ENCODE measurements at places on chromosomes 7 and 10.

- DNase-seq: peak; percentile 60
Observed at GRCh38 chr10:73625004-73625883, 16.0 kb downstream of the MYOZ1 start.

- DNase-seq: no peak
Observed at GRCh38 chr10:14262836-14263425, 67.8 kb downstream of the FRMD4A start.

- DNase-seq: no peak
Observed at GRCh38 chr7:54955296-54955695, 63.5 kb upstream of the EGFR start.

DNA sequence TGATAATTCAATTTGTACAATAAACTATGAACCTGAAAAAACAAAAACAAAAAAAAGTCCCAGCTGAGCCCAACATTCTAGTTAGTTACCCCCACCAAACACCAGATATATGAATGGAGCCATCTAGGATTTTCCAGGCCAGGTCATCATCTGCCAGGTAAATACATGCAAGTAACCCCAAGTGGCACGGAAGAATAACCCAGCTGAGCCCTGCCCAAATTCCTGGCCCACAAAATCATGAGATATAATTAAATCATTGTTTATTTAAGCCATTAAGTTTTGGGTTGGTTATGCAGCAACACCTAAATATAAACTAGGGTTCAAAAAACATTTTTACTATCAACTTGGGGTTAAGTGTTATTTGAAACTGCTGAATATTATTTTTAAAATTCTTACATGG lies 19.0 kb downstream of the PARD3 start:
- no peak for DNase-seq

DNA sequence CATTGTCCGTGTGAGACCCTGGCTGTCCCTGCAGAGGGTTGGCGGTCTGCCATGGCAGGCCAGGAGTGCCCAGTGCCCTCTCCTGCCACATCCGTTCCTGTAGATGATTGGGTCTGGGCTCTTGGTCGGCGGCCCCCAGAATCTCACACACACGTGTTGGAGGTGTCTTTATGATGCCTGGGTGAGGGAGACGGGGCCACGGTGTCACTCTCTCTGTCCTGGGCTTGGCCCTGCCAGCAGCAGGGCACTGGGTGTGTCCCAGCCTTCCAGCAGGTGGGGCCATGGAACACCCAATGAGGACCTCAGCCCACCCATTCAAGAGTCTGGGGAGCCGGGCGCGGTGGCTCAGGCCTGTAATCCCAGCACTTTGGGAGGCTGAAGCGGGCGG lies 30.2 kb downstream of the UNC5B start:
- DNase-seq: no peak

DNA sequence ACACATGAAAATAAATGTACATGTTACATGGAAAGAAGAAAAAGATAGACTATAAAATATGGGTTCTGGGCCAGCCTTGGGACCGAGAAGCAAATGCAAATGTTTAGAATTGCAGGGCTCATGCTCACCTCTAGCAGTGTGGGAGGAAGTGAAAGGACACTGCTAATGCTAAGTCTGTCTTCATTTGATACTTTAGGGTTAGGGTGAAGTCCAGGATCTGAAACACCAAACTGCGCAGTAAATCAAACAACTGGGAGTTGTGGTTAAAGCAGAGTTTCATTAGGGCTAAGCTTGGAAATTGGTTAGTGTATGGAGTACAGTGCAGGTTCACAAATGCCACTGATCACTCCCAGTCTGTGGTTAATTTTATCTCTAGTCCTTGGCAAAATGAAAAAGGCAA lies 73.2 kb upstream of the PDK4 start:
- no peak for DNase-seq

DNA sequence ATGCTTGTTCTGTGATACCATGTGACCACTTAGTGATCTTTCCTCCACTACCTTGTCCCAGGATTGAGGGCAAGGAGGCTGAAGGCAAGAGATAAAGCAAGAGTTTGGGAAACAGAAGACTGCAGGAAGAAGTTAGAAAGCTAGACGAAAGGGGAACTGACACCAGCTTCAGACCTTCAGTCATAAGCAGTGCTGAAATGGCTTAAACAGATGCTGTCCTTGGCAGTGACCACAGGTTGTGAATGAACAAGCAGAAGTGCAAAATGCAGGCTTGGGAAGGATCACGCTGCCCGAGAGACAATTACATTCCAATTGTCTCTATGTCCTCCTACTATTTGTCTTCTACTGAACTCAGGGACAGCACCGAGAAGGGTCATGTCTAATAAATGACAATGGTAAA lies 704.9 kb upstream of the AUTS2 start:
- no peak for DNase-seq

DNA sequence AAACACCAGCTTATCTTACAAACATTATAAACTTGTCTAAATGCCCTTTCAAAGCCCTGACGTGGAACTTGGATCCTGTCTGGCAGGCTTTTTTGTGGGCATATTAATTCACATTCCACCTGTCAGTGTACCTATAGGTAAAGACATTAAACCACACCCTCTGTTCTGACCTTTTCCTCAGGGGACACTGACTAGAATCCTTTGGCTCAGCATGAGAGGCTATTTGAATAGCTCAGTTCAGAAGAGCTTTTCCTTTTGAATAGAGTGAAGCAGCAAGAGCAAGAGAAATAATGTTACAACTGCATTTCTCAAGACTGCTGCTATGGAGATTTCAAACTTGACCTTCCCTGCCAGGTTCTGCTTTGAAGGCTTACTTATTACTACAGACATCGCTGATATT lies 76.9 kb downstream of the CYP51A1 start:
- DNase-seq: no peak

GRCh38 chr10:48910548-48910947 lies 29.1 kb downstream of the LRRC18 start:
- DNase-seq: no peak

DNA sequence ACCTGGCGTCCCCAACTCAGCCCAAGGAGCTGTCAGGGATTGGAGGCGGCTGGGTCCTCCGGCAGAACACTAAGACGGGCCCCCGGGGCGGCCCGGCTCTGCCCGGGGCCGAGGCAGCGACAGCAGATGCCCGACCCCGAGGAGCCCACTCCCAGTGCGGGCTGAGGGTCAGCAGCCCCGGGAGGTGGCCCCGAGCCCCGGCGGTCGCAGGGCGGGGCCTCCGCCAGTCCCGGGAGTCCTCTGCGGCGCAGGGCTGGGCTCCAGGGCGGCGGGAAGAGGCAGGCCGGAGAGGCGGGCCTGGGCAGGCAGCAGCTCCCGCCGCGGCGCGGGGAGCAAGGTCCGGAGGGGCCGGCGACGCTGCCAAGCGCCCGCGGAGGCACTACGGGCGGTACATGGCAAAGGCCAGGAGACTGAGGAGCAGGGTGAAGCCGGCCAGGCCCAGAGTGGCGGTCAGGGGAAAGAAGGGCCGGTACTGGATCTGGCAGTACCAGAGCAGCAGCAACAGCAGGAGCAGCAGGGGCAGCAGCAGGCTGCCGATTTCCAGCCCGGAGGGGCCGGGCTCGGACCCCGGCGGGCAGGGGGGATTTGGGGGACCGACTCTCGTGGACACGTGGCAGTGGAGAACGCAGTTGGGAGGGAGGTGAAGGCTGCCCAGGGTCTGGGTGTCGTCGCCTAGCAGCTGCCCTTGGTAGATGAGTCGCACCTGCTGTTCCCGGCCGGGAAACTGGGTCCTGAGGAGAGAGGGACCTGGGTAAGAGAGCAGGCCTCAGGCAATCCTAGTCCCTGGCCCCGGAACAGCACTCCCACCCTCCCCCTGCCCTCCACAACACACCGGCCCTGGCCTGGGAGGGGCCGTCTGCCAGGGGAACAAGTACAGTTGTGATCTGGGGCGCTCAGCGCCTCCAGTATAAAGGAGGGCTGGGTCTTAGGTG lies 827 bp upstream of the FASTK start:
- DNase-seq: peak; percentile 53

GRCh38 chr7:30596014-30596641 lies 1.4 kb downstream of the GARS1 start:
- peak; percentile 54 for DNase-seq

DNA sequence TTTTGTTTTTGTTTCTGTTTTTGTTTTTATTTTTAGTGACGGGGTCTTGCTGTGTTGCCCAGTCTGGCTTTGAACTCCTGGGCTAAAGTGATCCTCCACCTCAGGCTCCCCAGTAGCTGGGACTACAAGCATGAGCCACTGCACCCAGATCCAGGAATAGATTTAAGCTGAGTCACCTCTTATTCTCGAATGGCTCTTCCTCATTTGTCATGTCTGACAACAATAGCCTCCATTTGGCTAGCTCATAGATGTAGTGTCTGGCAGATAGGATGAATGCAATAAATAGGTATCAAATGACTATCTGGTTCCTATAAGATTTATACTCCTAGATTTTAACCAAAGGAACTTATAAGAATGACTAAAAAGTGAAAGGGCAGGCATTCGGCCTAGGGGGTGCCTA lies 172.9 kb downstream of the TMEM26 start:
- peak; percentile 39 for DNase-seq

DNA sequence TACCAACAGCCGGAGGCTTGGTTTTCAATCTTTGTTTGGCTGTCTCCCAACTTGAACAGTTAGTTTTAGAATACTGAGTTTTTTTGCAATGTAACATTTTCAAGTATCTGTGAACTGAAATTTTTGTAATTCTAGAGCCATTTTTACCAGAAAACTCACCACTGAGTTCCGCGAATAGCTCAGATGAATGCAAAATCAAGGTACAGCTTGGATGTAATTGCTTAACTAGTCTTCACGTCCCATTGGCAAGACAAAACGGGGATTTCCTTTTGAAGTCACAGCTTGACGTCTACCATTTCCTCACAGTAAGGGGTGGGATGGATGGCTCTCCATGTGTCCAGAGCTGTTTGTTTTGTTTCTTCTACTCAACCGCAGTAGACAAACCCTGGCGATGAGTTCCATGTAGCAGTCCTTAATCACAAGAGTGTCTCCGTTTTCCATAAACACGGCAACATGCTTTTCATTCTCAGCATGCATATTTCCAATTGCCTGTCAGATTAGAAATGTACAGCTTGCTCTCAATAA lies 55.8 kb upstream of the FGFR2 start:
- DNase-seq: no peak

DNA sequence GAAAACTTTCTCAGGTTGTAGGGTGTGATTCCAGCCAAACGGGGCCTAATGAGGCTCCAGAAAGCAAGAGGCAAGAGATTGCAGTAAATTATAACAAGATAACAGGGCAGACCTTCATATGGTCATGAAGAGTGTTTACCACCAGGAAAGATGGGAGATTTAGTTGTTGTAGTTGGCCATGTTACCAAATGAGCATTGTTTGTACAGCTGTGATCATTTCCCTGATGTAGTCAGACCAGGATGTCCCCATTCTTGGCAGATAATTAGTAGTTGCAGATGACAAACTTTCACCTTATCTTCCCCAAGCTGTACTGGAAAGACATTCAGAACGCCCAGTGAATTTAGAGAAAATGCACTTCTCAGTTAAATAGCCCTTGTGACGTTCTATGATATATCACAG lies 630.8 kb downstream of the ANKRD7 start:
- DNase-seq: no peak

DNA sequence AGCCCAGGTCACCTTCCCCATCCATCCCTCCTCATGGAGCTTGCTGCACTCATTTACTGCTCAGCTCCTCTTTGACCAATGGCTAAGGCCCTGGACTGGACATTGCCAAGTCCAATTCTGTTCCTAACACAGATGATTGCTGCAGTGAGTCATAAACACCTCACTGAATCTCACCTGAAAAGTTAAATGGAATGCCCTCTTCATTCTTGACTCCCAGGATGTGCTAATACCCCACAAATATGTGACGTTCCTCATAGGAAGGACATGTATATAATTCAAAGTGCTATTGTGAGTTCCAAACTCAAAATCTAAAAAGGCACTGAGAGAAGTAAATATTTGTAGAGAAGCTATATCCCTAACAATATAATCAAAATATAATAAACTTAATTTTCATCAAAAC lies 73.5 kb upstream of the DLX6 start:
- no peak for DNase-seq

DNA sequence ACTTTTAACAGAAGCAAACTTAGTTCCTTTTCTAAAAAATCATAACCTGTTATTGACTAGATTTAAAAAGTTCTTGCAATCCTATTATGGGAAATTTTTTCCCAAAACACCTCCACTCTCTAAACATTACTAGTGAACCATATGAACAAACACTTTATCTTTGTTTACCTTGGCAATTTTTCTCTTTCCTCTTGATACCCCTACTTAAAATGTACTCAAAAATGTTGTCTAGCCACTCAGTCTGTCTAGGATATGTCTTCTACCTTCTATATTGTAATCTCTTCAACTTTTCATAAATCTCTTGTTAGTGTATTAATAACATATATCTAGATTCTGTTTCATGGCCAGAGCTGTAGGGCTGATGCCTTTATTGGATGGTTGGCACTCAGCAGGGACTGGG lies 630.0 kb upstream of the GRM3 start:
- no peak for DNase-seq

DNA sequence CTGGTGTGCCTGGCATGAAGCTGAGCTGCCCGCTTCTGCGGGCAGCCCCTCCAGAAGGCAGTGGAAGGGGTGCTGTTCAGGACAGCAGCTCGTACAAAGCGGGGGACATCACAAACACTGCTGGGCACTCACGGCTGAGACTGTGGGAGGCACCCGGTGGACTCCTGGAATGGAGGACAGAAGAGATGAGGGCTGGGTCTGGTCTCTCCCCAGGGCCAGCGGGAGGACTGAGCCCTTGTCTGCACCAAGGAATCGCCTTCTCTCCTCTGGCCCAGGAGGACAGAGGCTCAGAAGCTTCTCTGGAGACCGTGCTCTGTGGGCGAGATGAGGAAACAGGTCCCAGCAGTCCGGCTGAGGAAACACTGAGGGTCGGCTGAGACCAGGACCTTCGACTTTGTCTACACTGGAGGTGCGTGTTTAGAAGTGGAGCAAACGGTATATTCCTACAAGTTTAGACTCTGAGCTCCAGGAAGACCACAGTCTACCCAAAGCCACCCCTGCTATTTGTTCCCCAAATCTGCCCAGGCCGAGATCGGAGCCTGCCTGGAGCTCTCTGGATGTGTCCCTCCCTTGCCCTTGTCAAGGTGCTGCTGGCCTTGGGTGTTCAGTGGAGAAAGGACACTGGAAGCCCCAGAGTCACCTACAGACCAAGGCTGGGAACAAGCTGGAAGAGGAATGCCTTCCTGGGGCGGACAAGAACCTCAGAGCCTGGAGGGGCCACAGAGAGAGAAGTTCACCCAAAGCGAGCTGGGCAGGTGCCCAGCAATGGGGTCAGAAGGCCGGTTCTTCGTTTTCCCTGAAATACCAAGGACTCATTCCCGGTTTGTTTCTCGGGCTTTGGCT lies 12.9 kb upstream of the INPP5A start:
- no peak for DNase-seq

GRCh38 chr10:109875151-109875568 lies 48.2 kb downstream of the XPNPEP1 start:
- DNase-seq: no peak

- DNase-seq: no peak
Observed at GRCh38 chr7:16531707-16532106, 5.1 kb downstream of the LRRC72 start.

DNA sequence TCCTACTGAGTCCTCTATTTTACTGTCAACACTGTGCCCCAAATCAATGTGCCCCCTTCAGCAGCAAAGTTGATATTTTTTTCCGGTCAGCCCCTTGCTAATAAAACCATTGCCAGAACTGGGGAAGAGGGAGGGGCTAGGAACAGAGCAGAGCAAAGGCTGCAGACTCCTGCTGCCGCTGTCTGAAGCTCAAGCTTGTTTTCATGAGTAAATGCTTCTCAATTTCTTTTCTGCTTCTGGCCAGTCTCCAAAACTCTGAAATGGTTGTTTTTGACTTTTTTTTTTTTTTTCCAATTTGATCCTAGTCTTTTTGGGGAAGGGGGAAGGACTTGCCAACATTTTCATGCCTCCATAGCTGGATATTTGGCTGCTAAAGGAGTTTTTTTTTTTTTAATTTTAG lies 26.7 kb upstream of the PROSER2 start:
- DNase-seq: no peak

Measured in mesenchymal stem cell (in vitro differentiated cells and primary cell).